ENCODE measurements at places on chromosomes 3 and 15.

DNA sequence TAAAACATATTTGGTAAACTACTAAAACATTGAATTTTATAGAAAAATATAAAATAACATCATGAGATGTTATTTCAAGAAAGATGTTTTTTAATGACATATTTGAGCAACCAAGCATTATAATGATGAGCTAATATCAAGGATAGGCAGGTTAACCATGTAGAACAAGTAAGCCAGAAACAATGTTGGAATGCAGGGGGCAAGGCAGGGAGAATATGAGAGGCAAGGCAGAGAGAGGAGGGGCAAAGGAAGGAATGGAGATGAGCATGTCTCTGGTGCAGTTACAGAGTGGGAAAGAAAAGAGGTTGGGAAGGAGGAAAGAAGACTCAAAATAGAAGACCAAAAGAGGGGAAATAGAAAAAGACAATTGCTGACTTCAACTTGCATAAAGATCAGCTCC lies 390.4 kb downstream of the MCTP2 start:
- no peak for DNase-seq

- no peak for DNase-seq
Observed at GRCh38 chr3:33438284-33438668, 1.9 kb downstream of the UBP1 start.

- DNase-seq, result no peak
Observed at GRCh38 chr3:42843713-42844411, 31.8 kb downstream of the CYP8B1 start.

DNA sequence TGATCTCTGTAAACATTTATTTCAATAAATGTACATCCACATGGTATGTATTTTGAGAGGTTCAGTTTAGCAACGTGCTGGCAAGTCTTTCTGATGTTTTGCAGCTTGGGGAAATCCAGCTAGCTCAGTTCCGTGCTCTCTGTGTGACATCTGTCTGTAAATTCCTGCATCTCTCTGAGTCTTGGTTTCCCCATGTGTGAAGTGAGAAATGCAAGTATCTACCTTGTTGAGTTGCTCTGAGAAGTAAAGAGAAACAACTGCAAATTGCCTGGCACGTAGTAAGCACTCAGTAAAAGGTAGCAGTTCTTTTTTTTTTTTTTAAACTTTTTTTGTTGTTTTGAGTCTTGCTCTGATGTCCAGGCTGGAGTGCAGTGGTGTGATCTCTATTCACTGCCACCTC lies 30.2 kb upstream of the MORF4L1 start:
- DNase-seq, result no peak

- DNase-seq, result peak; percentile 41
Observed at GRCh38 chr3:44439499-44440295, 37.8 kb downstream of the ZNF445 start.

DNA sequence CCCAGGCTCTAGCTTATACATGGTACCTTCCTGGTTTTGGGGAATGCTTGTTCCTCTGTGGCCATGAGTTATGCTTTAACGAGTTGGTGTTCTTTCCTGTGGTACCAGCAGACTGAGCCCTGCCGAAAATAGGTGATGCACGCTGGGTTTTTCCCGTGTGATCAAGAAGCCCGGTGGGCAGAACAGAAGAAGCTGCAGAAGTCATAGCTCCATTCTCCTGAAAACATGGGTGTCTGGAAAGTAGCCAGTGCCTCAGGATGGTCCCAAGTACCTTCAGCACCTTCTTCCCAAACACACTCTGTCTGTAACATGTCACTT lies 25.2 kb downstream of the MAPKBP1 start:
- DNase-seq, result no peak

DNA sequence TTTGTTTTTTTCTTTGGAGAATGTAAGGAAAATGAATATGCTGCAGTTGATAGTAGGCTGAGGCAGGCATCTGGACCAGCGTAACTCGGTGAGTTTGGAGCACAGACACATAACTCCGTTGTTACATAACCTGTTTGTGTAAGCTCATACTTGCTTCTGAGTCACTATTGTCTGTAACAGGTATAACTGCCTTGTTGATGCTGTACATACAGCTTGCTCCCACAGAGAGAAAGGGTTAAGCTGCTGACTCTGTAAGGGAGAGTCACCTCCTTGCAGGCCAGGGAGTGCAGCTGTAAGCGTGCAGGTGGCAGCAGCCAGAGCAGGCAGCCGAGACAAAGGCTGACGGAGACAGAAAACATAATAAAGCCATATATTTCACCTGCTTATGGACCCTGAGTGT lies 20.4 kb downstream of the RETNLB start:
- DNase-seq, result no peak

- no peak for DNase-seq
Observed at GRCh38 chr3:148026009-148026588, 616.9 kb downstream of the ZIC1 start.

GRCh38 chr15:42992626-42993025 lies 72.0 kb upstream of the TTBK2 start:
- no peak for DNase-seq

DNA sequence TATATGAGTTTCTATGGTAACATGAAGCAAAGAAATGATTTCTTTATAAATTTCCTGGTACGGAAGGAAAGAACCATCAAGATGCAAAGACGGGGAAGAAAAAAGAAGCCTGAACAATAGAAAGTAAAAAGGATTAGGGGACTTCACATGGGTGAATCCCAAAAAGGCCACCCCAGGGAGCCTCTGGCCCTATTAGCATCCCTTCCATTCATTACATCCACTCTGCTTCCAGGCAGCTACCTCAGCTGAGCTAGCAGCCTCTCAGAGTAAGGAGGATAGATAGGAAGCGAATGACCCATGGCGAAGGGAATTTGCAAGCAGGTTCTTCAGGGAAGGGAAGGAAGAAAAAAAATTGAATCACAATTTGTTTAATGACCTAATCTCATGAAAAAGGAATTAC lies 81.6 kb downstream of the GABRB3 start:
- no peak for DNase-seq

- no peak for DNase-seq
Observed at GRCh38 chr3:119944091-119944490, 150.2 kb downstream of the GSK3B start.

DNA sequence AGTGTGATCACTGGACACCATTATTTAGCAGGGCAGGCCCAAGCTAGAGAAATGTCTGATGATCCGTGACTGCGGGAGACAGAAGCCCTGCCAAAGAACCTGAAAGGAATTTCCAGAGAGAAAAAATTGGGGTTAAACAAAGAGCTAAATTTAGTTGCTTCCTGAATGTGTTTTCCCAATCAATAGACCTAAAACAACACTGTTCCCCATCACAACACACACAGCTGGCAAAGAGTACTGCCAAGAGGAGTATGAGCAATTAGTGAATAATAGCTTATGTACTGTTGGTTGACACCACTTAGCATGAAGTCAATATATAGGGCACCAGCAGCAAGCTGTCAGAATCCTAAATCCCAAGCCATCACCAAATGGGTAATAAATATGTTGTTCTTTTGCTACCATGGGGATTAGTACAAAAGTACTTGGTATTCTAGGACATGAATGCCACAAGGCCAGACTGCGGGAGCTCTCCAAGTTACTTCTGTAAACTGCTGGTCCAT lies 35.7 kb downstream of the CLK3 start:
- DNase-seq, result no peak

DNA sequence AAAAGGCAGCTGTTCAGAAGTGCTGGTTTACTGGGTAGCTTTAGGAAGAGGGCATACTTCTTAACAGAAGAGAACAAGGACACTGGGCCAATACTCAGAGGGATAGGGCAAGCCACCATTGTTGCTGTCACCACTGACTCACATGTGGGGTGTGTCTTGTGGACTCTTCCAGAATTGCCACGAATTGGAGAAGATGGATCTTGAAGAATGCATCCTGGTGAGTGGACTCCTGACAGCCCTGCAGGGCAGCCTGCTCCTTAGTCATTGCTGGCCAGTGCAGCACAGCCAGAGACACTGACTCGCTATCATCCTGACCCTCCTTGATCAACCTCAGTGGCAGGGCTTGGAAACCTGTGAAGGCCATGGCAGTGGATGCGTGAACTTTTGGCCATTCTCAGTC lies 62.3 kb downstream of the UBP1 start:
- DNase-seq, result no peak

- DNase-seq, result no peak
Observed at GRCh38 chr3:182618085-182618732, 175.1 kb upstream of the ATP11B start.

DNA sequence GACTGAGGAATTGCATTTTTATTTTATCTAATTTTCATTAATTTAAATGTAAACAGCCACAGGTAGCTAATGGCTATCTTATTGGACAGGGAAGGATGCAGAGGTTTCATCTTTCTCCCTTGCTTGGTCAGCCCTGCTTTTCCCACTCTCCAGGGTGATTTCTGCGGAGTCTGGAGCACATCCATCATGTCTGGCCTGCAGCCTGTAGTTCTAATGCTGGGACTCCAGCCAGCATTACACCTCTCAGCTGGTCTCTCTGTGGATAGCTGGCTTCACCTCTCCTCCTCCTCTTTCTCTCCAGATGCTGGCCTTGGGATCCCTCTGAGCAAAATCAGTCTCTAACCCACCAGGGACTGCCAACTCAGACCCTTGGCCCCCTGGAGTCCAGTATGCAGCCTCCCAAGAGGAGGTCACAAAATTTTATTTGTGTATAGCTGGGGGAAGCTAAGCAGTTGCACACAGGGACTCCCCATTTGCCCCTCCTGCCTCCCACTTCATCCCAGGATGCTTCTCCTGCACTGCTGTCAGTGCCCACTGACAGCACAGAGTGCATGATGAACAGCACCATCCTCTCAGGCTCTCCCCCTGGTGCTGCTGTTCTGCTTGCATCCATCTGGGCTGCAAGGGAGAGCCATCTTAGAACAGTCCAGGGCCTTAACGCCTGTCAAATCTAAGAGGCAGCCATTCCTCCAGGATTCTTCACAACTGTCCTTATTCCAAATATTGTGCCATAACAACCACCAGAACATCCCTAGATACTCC lies 1.7 kb downstream of the BFSP2 start:
- DNase-seq, result no peak

DNA sequence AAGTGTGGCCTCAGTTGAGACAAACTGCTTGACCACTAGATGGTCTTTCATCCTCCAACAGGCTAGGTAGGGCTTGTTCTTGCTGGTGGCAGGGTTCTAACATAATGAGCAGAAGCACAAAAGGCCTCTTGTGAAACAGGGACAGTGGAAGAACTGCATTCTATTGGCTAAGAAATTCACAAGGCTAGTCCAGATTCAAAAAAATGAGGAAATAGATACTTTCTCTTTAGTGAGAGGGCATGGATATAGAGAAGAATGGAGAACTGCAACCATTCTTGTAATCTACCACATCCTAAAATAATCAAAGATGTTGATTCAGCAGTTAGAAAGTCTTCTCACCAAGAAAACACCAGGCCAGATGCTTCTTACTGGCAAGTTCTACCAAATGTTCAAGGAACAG lies 143.7 kb upstream of the LRIG1 start:
- no peak for DNase-seq

- no peak for DNase-seq
Observed at GRCh38 chr3:113783463-113783862, 36.6 kb downstream of the ATP6V1A start.

DNA sequence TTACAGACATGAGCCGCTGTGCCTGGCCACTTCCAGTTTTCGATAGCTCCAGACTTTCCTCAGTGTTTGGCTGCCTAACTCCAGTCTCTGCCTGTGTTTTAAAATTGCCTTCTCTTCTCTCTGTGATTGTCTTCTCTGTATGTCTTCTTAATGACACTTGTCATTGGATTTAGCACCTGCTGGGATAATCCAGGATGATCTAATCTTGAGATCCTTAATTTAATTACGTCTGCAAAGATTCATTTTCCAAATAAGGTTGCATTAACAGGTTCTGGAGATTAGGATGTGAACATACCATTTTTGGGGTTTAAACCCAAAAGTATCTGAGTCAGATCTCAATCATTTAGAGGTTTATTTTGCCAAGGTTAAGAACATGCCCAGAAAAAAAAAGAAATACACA lies 222.2 kb upstream of the PDZRN3 start:
- no peak for DNase-seq

DNA sequence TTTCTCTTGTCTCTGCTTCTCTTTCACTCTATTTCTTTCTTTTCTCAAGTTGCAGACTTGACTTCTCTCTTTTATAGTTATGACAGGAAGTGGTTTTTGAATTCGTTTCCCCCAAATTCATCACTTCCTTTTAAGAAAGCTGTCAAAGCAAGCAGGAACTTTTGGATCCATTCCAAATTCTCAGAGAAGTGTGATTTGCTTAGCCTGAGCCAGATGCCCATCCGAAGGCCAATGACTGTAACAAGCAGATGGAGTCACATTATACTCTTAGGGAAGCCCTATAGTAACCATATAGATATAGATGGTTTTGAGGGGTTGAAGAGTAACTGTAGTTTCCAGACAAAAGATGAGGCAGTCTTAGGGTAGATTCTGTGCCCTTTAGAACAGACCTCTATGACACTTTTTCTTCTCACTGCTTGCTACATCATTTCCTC lies 592.0 kb upstream of the KCNMB2 start:
- DNase-seq, result no peak

DNA sequence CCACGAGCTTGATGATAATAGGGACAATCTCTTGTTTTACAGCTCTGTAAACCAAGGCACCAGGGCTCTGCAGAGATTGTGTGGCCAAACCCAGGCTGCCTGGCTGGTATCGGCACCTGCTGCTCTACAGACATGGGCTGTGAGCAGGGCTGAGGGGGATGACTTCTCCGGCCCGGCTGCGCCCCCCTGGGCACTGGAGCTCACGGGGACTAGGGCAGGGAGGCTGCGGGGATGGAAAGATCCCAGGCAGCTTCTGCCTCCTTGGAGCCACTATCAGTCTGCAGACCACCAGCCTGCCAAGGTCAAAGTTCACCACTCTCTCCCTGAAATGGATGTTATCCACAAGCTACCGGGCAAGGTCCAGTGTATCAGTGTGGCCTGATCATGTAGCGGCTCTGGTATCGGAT lies 22.0 kb upstream of the PIGZ start:
- no peak for DNase-seq

GRCh38 chr3:24943961-24944360 lies 449.3 kb upstream of the THRB start:
- DNase-seq, result no peak

GRCh38 chr15:78182336-78182700 lies 33.2 kb downstream of the IDH3A start:
- no peak for DNase-seq

GRCh38 chr15:100438570-100438969 lies 90.2 kb downstream of the CERS3 start:
- no peak for DNase-seq

Measured in effector CD4-positive, alpha-beta T cell (primary cell).